ENCODE measurements at places on chromosomes 5 and 9.

- no peak for DNase-seq
These were observed 91.1 kb upstream of the CEP78 start for GRCh38 chr9:78144663-78145377.

DNA sequence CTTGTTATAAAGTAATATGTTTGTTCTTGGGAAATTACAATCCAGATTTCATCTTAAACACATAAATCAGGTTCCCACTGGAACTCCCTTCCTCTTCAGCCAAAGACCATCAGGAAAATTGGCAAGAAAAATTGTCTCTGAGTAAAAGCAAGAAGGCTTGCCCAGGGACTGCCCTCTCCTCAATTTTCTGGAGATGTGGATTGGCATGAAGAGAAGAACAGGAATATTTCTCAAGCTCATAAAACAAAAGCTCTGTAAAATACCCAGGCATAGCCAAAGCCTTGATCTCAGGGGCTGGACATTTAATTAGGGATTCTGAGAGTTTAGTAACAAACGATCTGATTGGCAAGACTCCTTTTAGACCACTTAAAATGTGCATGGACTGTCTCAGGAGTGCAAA lies 223.4 kb downstream of the ZNF608 start:
- no peak for DNase-seq

DNA sequence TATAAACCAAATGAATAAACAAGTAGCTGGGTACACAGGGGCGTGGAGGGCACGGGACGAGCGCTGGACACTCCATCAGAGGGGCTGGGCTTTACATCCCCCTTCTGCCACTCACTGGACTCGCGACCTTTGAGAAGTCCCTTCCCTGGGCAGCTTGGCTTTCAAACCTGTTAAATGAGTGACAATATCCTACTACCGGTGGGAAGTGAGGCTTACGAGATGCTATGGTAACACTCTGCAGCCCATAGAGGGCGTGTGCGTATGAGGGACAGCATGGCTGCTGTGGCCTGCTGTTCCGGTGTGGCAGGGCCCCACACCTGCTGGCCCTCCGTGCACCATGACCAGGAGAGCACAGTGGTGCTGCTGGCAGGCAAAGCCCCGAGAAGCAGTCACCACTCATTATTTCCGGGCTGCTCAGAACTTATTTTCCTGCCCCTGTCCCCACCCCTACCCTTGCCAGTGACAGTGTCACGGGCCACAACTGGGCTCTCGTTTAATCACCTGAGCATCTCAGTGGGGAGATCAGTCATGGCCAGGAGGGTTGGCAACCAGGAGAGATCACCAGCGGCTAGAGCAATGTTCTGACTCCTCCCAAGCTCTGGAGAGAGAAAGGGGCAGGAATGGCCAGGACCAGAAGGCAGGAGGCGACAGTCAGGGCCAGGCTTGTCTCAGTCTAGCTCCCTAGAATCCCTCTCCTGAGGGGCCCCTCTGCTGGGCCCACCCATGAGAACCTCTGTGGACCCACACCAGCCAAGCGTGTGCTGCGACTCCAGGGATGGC lies 10.5 kb downstream of the CLTB start:
- DNase-seq = no peak

DNA sequence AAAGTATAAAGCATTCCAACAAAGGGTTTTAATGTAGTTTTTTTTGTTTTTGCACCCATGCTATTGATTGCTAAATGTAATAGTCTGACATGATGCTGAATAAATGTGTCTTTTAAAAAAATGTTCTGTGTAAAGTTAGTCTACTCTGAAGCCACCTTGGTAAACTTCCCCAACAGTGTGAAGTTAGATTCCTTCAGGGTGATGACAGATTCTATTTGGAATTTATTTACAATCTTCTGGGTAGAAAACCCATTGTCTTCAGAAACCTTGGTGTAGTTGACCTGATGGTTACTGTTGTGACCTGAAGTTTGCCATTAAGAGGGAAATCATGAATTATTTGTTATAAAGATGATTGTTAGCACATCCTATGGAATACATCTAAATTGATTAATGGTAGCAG lies 64.7 kb upstream of the TRPC7 start:
- no peak for DNase-seq

DNA sequence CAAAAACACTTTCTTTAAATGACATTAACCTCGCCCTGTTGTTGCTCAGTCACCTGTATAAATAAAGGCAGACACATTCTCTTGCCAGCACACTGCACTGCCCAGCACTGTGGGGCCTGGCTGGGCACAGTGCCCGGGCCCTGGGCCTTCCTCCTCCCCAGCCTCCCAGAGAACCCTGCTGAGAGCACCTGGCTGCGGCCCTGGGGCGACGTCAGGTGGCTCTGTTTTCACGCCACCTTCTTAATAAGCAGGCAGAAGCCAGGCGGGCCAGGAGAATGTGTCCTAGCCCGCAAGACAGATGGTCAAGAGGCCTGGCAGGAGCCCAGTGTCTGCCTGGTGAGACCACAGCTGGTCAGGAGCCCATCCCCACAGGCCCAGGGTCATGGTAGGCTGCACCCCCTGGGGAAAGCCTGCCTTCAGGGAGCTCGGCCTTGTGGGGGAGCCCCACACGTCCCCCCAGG lies 8.2 kb upstream of the AGPAT2 start:
- DNase-seq = no peak

DNA sequence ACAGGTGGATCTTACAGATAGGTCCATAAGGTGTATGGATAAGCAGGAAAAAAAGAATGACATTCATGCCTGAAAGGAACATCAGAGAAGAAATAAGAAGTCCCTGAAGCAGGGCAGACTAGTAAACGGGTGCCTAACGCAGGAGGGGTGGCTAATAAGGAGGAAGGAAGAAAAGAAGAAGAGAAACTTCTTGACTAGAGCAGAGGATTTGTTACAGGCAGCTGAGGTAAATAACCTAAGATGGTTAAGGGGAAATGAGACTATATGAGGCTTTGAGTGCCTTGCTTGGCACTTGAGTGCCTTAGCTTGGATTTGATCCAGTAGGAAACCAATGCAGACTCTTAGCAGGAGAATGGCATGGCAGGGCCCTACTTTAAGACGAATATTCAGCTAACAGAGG lies 313.5 kb upstream of the PDE4D start:
- no peak for DNase-seq

- DNase-seq = no peak
These were observed 40.0 kb upstream of the ERBIN start for GRCh38 chr5:65886387-65886786.

GRCh38 chr9:16704116-16705110 lies 166.1 kb downstream of the BNC2 start:
- no peak for DNase-seq

- no peak for DNase-seq
These were observed 364.4 kb downstream of the DNAH5 start for GRCh38 chr5:13580058-13580457.

- no peak for DNase-seq
These were observed 66.4 kb downstream of the IL31RA start for GRCh38 chr5:55917402-55918086.

GRCh38 chr5:131084436-131084835 lies 80.6 kb downstream of the HINT1 start:
- no peak for DNase-seq

DNA sequence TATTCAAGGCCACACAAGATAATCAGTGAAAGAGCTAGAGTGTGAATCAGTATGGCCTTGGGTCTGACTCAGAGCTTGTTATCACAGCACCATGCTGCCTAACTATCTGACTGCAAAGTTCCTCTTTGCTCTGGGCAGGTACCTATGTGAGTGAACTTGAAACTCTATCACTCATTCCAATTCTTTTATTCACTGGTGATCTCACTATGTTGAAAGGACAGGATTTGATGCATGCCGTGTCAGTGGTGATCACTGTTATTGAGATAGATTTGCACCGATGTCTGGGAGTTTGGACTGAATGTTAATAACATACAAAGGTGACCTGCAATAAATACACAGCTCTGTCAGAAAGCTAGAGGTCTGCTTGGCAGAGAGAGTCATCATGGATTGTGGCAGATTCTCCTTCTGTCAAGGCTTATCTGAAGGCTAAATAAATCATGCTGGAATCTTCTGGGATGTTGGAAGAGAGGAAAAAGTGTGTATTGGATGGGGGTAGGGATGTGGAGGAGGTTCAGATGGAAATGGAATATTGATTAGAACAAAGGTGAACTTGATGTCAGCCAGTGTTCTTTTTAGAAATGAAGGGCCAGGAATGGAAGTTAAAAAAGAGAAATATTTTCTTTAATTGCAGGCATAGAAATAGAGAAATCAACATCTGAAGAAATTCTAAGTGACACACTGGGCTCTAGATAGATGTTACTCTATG lies 91.8 kb upstream of the TNC start:
- no peak for DNase-seq

DNA sequence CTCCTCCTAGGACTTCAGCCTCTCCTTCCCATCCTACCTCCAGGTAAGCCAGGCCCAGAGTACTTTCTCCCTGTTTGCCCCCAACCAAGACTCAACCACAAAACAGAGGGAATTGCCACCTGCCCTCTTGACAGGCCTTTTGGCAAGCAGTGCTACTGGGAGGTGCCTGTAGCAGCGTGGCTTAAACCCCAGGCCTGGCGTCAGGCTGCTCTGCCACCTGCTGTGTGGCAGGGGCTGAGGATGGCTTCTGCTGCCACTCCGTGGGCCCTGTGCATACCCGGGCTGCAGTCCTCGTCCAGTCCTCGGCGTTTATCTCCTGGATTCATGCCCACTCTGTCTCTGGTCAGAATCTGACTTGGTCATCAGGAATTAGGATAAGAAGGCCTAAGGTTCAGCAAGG lies 163.1 kb downstream of the PAX5 start:
- DNase-seq = no peak

DNA sequence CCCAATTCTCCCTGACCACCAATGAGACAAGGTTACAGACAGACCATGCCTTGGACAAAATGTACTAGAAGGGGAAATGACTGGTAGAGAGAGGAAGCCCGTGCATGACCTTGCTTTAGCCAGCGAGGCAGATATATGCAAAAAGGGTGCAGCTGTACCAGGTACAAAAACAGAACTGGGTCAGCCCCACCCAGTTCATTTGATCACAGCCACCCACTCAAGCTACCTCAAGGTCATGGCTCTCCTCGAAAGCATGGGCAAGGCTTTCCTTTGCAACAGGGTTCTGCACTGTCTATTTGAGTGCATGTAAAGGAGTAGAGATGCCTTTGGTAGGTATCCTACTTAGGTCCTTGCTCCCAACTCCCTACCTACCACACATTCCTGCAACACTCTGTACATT lies 33.3 kb downstream of the TLE1 start:
- DNase-seq = no peak

DNA sequence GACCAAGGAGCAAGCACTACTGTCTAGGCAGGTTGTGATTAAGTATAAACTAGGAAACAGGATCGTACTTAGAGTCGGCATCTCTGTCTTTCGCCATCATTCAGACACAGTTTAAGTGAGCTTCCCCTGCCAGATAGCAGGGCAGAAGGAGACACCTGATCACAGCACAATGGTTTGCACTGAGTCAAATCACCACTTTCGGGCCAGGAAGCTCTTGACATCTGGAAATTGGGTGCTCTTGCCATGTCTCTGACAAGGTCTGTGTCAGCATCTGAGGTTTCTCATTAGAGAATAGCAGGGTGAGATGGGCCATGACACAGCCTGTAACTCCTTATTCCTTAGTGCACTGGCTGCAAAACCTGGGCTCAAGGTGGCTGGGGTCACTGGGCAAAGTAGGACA lies 8.3 kb downstream of the ADRB2 start:
- no peak for DNase-seq

- no peak for DNase-seq
These were observed 23.7 kb upstream of the OR2S2 start for GRCh38 chr9:35981699-35982098.

GRCh38 chr9:18907927-18908625 lies 124.9 kb downstream of the SAXO1 start:
- no peak for DNase-seq

- DNase-seq = no peak
These were observed 14.1 kb downstream of the MACROH2A1 start for GRCh38 chr5:135384898-135385297.

- DNase-seq = no peak
These were observed 12.7 kb downstream of the GLIPR2 start for GRCh38 chr9:36149197-36149596.

DNA sequence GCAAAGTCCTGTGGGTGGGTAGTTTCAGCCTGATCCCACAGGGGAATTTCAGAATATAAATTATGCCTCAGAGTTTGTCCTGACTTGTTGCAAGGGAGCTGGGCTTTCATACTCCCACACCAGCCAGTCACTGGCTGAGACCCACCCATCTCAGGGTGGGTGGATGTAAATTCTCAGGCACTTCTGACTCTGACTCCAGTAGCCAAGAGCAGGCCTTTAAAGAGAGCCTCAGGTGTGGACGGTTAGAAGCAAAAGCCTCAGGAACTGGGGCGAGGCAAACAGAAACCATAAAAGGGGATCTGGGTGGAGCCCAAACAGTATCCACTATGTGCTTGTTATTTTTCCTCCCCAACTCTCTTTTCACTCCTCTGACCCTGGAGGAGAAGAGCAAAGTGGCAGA lies 28.6 kb upstream of the FBXW11 start:
- no peak for DNase-seq

GRCh38 chr5:62653001-62653863 lies 74.6 kb downstream of the LRRC70 start:
- DNase-seq = no peak

- DNase-seq = no peak
These were observed 100.4 kb upstream of the LARP1 start for GRCh38 chr5:154654486-154655371.

- no peak for DNase-seq
These were observed 54.2 kb upstream of the NOTCH1 start for GRCh38 chr9:136599811-136600660.
